ENCODE measurements at places on chromosomes 2 and 18.

DNA sequence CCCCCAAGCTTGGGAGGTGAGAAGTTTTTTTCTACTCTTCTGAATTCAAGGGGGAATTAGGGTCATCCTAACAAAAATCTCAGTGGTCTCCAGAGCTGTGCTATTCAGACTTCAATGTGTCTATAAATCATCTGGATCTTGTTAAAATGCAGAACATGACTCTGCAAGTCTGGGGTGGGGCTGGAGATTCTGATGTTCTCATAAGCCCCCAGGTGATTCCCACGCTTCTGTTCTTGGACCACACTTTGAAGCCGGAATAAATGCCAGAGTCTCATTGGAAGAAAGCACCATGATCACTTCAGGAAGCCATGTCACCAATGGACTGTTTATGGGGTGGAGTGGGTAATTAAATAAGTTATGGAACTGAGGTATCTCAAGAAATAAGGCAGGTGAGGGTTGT, 22.2 kb upstream of the SLC16A14 start:
- DNase-seq = no peak

DNA sequence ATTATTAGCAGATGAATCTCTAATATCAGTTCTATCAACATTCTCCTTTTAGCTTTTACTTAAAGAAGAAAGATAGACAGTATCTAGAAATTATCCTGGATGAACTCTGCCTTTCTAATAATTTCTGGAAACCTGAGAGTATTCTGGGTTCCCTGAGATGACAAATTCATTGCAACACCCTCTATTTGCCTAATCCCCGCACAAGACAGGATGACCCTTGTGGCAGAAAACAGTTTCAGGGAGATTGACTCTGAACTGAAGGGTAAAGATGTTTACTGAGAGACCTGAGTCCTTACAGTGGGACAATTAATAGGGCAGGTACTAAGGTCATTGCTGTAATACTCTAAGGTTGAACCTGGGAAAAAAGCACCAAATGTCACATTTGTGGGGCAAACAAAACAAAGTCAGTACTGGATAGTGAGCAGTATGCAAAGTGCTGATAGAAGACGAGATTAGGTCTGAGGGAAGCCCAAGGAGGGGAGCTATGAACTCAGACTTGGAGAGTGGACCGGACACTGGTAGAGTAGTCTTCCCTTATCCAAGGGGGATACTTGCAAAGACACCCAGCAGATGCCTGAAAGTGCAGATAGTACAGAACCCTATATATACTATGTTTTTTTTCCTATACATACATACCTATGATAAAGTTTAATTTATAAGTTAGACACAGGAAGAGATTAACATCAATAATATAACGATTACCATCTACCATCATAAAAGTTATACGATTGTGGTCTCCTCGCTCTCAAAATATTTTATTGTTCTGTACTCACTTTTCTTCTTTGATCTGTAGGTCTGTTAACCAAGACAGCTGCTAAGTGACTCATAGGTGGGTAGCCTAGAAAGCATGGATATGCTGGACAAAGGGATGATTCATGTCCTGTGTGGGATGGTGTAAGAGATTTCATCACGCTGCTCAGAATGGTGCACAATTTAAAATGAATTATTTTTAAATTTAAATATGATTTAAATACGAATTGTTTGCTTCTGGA, 148.3 kb upstream of the KLHL14 start:
- DNase-seq = peak; percentile 92

DNA sequence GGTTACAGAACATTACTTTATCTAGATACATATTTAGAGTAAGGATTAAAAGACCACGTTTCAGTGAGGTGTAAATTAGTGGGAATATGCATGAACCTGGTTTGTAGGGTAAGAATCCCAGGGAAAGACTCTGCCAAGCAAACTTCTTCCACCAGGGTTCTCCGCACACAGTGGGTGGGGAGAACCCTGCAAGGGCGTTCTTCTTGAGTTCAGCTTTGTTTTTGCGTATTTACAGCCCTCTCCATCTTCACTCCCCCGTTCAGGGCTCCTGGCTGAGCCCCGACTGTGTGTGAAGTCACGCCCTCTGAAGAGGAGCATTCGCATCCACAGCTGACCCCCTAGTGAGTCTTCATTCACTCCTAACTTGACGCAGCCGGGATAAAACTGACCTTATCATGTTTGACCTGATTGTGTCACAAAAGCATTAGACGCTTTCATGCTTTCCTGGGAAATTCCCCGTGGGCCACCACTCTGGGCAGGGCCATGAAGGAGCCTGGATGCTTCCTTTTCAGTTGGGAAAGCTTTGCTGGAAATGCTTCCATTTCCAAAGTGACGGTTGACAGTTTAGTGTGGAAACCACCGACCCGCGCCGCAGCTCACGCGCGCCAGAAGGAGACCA, 1.0 kb downstream of the ALKAL2 start:
- no peak for DNase-seq

GRCh38 chr18:9417073-9417851, 58.1 kb upstream of the RALBP1 start:
- peak; percentile 82 for DNase-seq

- no peak for DNase-seq
Observed at GRCh38 chr18:50726960-50727589, 92.7 kb downstream of the MRO start.

DNA sequence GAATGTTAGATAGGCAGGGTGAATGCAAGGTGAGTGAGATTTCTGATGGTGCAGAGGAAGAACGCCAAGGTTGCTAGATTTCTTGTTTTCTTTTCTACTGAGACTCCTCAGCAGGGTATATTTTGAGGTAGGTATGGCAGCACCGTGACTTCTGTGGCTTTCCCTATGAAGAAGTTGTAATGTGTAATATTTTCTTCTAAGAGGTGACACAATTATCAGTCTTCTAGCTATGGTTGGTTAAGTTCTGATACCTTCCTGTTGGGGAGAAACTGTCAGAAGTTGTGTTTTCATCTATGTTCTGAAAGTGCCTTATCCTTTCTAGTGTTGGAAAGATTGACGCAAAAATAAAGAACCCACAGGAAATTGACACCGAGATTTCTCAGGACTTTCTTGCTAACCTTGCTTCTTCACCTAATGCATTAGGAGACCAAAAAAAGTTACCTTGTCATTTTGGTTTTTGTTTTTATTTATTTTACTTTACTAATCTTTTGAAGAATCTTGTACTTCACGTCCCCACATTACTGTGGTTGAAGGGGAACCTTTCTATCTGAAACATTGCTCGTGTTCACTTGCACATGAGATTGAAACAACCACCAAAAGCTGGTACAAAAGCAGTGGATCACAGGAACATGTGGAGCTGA, 11.9 kb downstream of the IL18R1 start:
- DNase-seq = no peak

GRCh38 chr2:237287872-237288271, 126.1 kb downstream of the COL6A3 start:
- peak; percentile 55 for DNase-seq

- DNase-seq = peak; percentile 10
Observed at GRCh38 chr2:38248255-38248654, 128.8 kb downstream of the ATL2 start.

DNA sequence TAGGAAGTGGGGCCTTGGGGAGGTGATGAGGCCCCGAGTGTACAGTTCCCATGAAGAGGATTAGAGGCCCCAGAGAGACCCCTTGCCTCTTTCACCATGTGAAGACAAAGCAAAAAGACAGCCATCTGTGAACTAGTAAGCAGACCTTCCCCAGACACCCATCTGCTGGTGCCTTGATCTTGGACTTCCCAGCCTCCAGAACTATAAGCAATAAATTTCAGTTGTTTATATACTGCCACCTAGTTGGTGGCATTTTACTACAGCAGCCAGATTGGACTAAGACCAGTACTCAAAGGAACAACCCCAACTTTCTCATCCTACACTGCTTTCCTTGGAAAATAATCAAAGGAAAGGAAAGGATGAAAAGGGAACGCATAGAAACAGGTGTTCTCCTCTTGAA, 27.9 kb upstream of the CREG2 start:
- no peak for DNase-seq

- DNase-seq = no peak
Observed at GRCh38 chr18:11871501-11871900, 20.3 kb downstream of the CHMP1B start.

- peak; percentile 8 for DNase-seq
Observed at GRCh38 chr2:59288771-59289170, 1047.6 kb upstream of the FANCL start.

- DNase-seq = no peak
Observed at GRCh38 chr2:96762529-96763311, 2.0 kb downstream of the CNNM4 start.

DNA sequence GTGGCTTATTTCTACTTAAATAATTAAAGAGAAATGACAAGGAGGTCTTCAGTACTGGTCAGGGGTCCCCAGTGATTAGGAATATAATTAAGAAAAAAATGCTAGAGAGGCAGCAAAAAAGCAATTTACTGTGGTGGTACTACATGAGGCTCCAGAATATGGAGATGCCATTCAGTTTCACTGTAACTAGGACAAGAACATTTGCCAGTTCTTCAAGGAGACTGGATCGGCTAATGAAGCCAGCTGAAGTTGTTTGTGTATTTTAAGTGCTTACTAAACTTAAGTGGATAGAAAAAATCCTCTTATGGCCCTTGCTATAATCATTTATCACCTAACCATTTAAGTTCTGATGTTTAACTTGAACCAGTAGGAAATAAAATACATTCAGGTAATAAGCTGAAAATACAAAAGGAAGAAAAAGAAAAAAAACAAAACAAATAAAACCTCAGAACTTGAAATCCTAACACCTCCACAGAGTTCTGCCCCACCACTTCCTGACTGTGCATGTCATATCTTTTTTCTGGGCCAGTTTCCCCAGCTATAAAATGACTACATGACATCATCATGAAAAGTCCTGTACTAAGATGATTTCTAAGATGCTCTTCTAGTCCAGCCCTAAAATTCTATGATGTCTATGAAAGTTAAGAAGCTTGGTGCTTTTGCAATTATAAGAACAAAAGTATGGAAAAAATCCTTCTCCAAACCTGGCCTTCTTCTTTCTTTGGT, 98.0 kb downstream of the TRABD2A start:
- no peak for DNase-seq

- DNase-seq = peak; percentile 24
Observed at GRCh38 chr2:149562324-149562723, 25.3 kb downstream of the MMADHC start.

GRCh38 chr2:177075254-177075653, 137.3 kb upstream of the HNRNPA3 start:
- peak; percentile 58 for DNase-seq

- DNase-seq = no peak
Observed at GRCh38 chr2:77939370-77939769, 417.2 kb upstream of the LRRTM4 start.

- peak; percentile 68 for DNase-seq
Observed at GRCh38 chr2:201806442-201807170, at the start of gene CDK15. TSS of gene CDK15 (plus strand) at chr2:201806537. CDS start at chr2:201806665, 128 bp downstream.

DNA sequence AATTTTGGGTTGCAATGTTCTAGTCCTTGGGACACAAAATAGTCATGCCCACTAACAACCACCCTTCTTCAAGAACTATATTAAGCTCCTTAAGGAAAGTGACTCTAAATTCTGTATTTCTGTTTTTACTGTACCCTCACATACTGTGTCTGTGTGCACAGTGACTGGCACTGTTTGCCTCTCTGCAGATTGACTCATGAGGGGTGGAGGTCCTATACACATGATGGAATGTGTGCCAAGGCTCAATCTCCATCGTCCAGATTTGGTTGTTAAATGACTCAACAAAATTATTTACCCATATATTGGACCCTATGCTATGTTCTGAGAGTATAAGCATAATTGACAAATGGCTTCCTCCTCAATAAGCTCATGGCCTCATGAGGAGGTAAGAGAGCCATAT, 126.6 kb upstream of the CWC22 start:
- DNase-seq = no peak
